ENCODE measurements at places on chromosomes 2 and 18.

GRCh38 chr18:24397131-24397693 lies 412 bp downstream of the OSBPL1A start:
- DNase-seq = peak; percentile 12

GRCh38 chr2:9060819-9061218 lies 57.3 kb upstream of the MBOAT2 start:
- no peak for DNase-seq

DNA sequence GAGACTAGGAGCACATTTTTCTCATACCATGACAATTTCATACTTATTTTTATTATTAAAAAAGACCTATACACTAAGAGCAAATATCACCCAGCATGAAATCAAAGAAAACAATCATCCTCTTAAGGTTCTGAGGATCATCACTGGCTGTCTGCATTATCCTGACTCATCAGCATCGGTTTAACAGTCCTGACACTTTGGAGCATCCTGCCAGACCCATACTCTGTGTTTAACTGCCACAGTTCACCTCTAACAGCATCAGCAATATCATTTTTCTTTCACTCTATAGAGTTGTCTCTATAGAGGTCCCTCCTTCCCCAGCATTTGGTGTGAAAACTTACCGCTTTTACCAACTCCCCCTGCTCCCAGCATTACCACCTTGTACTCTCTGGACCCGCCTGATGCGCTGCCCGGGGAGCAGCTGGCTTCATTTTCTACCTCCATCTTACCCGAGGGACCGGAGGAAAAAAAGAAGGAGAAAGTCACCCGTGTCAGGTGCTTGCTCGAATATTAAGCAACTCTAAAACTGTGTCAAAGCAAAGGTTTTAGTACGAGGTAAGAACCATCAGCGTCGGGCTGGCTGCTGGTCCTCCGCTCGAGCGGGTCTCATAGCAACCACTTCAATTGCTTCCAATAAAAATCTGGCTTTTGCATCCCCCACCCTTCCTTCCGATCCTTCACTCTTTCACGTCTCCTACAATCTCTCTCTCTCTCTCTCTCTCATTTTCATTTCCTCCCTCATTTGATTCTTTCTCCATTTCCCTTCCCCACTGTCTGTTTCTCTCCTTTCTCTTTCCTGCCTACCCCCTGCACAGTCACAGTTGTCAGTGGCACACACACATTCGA lies at the start of gene RIT2:
Gene RIT2, minus strand, starts transcription at position 610 of the 846 bp plus-strand sequence.
- DNase-seq = no peak

DNA sequence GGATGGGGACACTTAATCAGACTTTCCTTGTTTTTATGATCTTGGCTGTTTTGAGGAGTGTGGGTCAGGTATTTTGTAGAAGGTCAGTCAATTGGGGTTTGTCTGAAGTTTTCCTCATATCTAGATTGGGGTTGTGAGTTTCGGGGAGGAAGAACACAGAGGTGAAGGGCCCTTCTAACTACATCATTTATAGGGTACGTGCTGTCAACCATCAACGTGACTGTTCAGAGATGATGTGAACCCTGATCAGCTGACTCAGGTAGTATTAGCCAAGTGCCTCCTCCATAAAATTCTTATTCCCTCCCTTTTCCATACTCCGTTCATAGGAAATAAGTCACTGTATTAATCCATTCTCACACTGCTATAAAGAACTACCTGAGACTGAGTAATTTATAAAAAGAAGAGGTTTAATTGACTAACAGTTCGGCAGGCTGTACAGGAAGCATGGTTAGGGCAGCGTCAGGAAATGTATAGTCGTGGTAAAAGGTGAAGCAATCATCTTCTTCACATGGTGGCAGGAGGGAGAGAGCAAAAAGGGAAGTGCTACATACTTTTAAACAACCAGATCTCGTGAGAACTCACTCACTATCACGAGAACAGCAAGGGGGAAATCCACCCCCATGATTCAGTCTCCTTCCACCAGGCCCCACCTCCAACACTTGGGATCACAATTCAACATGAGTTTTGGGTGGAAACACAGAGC lies 547.1 kb upstream of the LINC00305 start:
- DNase-seq = no peak

- no peak for DNase-seq
These were observed 1139.4 kb upstream of the GYPC start for GRCh38 chr2:125516496-125517109.

GRCh38 chr18:60202708-60203107 lies 169.9 kb downstream of the MC4R start:
- DNase-seq = no peak

GRCh38 chr2:234352270-234352669 lies 144.6 kb downstream of the ARL4C start:
- DNase-seq = no peak

GRCh38 chr18:373780-374179 lies 105.9 kb upstream of the THOC1 start:
- no peak for DNase-seq

GRCh38 chr2:146748046-146748445 lies 1096.8 kb upstream of the ACVR2A start:
- DNase-seq = no peak

DNA sequence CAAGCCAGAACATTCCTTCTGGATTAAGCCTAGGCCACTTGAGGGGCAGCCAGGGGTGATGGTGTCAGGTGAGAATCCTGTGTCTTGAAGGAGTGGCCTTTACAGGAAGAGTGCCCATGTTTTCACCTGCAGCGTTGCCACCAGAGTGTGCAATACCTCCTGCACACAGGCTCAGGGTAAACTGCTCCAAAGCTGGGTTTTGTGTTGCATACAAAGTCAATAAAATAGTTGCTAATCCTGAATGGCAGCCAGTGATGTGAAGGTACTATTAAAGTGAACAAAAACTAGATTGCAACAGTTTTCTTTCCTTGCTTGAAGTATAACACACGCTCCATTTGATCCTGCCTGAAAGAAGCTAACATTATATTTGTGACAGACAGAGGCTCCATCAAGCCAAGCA lies 64.4 kb upstream of the NRP2 start:
- no peak for DNase-seq
